Sigmoid colon (tissue), 7 donors: ENCODE measurements at places on chromosomes 12 and 14. TPM values are rescaled to one million over a fixed set of nuclear protein-coding genes. Genes with fewer than 3 reads are reported as not detected.
A peak's percentile ranks its signal among the peaks of the same experiment; 100 is the strongest.

DNA sequence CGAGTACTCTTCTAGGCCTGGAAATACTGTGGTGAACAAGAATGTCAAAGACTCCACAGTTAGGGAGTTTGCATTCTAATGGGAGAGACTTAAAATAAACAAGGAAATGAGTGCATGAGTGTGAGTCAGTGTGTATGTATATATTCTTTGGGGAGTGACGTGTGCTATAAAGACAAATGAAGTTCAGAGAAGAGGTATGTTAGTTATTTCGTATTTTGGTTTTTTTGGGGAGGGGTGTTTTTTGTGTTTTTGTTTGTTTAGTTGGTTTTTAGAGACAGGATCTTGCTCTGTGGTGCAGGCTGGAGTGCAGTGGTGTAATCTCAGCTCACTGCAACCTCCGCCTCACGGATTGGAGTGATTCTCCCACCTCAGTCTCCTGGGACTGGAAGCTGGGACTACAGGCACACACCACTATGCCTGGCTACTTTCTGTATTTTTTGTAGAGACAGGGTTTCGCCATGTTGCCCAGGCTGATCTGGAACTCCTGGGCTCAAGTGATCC is 74.3 kb downstream of the SRGAP1 start:
- no peak overlapping the region for H3K4me3 ChIP-seq
- no peaks in the 10 kb centered on the region for H3K27me3 ChIP-seq
- H3K36me3 ChIP-seq: no peaks in the 10 kb centered on the region
- H3K4me1 ChIP-seq: peaks cover 38% of the 10 kb centered on the region
- H3K27ac ChIP-seq: peak overlapping the region; percentile 43
- DNase-seq: no peak

DNA sequence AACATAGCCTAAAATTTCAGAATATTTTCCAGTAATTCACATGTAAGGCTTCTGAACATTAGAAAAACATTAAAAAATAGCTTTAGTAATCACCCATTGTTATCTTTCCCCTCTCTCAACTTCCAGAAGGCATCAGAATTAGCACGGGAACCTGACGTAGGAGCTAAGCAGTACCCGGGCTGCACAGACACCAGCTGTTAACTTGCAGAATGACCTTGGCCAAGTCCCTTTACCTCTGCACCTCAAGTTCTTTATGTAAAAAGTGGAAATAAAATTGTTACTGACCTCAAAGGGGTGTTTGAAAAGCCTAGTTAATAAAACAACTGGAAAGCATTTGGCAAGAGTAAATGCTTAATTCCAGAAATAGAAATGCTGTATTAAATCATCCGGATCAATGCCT is 7.2 kb downstream of the TPH2 start:
- no peaks in the 10 kb centered on the region for H3K4me1 ChIP-seq
- no peak overlapping the region for H3K27ac ChIP-seq
- no peaks in the 10 kb centered on the region for H3K27me3 ChIP-seq

GRCh38 chr12:113159937-113160336 is 10.4 kb downstream of the CFAP73 start:
- peaks cover 3% of the 10 kb centered on the region for H3K27me3 ChIP-seq
- no peak overlapping the region for H3K27ac ChIP-seq
- H3K4me3 ChIP-seq: no peak overlapping the region
- H3K36me3 ChIP-seq: peaks cover 36% of the 10 kb centered on the region

The FSCB gene
- not detected for total RNA-seq

DNA sequence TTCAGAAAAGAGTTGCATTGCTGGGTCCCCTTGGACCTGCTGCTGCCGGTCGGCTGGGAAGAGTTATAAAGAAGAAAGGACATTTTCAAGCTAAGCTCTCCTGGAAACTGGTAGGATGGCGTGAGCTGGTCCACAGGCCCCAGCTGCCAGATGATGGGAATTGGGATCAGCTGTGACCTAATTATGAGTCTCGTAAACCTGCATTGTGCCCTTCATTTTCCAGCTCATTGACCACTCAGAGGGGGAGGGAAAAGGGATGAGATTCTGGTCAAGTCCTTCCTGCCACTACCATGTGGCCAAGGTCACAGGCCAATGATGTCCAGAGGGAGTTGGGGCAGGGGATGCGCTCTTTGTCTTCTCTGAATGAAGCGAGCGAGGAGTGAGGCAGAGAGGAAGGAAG is 320.9 kb downstream of the NRXN3 start:
- no peak overlapping the region for H3K4me3 ChIP-seq
- no peak for DNase-seq
- H3K4me1 ChIP-seq: no peaks in the 10 kb centered on the region
- no peaks in the 10 kb centered on the region for H3K36me3 ChIP-seq
- H3K27me3 ChIP-seq: no peaks in the 10 kb centered on the region
- H3K27ac ChIP-seq: no peak overlapping the region

GRCh38 chr14:61478971-61479473 is 157.6 kb downstream of the PRKCH start:
- no peaks in the 10 kb centered on the region for H3K36me3 ChIP-seq
- H3K27ac ChIP-seq: peak overlapping the region; percentile 66
- no peak for DNase-seq
- peaks cover 6% of the 10 kb centered on the region for H3K4me1 ChIP-seq

The COX8C gene
- total RNA-seq: not detected

- no peak for DNase-seq
- no peak overlapping the region for H3K27ac ChIP-seq
- H3K36me3 ChIP-seq: no peaks in the 10 kb centered on the region
- no peaks in the 10 kb centered on the region for H3K4me1 ChIP-seq
These were observed 28.3 kb downstream of the KIF26A start for GRCh38 chr14:104166698-104167097.

DNA sequence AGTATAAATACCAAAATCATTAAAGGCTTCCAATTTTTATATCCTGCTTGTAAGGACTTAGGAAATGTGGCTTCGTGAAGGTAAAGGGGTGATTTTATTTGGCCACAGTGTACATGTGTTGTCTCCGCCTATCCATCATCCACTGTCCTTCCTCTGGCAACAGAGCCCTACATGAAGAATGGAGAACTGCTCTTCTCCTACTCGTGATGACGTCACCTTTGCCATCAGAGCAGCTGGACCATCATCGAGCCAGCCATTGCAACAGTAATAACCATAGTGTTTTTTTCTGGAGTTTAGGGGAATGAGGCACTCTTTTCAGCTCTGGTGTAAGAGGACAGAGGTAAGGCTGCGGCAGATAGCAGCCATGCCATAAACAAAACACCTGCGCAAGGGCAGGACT is 19.2 kb downstream of the ITPR2 start:
- no peaks in the 10 kb centered on the region for H3K27me3 ChIP-seq
- no peak overlapping the region for H3K27ac ChIP-seq
- no peak for DNase-seq
- H3K36me3 ChIP-seq: no peaks in the 10 kb centered on the region
- no peak overlapping the region for H3K4me3 ChIP-seq

The ISM2 gene
- total RNA-seq: 1.1 TPM

The DPPA3 gene
- total RNA-seq: not detected

GRCh38 chr14:102610968-102611811 is 18.7 kb downstream of the RCOR1 start:
- DNase-seq: no peak
- no peak overlapping the region for H3K27ac ChIP-seq
- H3K27me3 ChIP-seq: no peaks in the 10 kb centered on the region
- H3K4me1 ChIP-seq: no peaks in the 10 kb centered on the region

- H3K36me3 ChIP-seq: no peaks in the 10 kb centered on the region
- no peak overlapping the region for H3K27ac ChIP-seq
- H3K4me1 ChIP-seq: peaks cover 18% of the 10 kb centered on the region
- no peak overlapping the region for H3K4me3 ChIP-seq
These were observed 35.9 kb downstream of the PDZRN4 start for GRCh38 chr12:41224066-41224465.

DNA sequence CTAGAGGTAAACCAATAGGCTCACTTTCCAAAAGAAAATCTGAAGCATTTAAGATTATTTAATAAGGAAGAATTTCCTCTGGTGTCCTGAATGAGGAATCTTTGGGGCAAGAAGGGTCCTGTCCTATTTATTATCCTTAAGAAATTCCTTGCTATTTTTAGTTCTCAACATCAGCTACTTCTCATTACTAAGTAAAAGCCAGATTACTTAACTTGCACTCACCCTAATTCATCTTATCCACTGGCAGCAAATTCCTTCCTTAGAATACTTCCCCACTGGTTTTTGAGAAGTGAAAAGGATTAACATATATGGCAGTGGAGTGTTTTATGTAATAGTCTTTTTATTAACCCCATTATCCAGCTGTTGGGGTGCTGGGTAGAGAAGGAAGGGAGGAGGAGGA is 767.7 kb downstream of the DIO2 start:
- peak overlapping the region; percentile 55 for H3K27ac ChIP-seq
- DNase-seq: no peak
- H3K4me1 ChIP-seq: peaks cover 23% of the 10 kb centered on the region
- no peaks in the 10 kb centered on the region for H3K27me3 ChIP-seq
- H3K4me3 ChIP-seq: no peak overlapping the region
- no peaks in the 10 kb centered on the region for H3K36me3 ChIP-seq

GRCh38 chr14:81276073-81277069 is 55.6 kb upstream of the GTF2A1 start:
- H3K27me3 ChIP-seq: no peaks in the 10 kb centered on the region
- no peak overlapping the region for H3K4me3 ChIP-seq
- H3K27ac ChIP-seq: no peak overlapping the region
- H3K36me3 ChIP-seq: no peaks in the 10 kb centered on the region
- no peak for DNase-seq
- no peaks in the 10 kb centered on the region for H3K4me1 ChIP-seq

DNA sequence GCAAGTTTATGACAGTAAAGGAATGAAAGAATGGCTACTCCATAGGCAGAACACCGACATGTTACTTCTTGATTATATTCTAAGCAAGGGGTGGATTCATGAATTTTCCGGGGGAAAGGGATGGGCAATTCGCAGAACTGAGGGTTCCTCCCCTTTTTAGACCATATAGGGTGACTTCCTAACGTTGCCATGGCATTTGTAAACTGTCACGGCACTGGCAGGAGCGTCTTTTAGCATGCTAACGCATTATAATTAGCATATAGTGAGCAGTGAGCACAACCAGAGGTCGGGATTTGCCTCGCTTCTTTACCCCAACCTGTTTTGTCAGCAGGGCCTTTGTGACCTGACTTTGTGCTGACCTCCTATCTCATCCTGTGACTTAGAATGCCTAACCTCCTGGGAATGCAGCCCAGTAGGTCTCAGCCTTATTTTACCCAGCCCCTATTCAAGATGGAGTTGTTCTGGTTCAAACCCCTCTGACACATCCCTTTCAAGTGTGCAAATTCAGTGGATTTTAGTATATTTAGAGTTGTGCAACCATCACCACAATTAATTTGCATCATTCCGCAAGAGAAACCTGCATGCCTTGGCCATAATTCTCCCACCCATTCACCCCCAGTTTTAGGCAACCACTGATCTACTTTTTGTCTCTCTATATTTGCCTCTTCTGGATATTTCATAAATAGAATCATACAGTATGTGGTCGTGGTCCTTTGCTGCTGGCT is 27.4 kb downstream of the PALS1 start:
- H3K36me3 ChIP-seq: no peaks in the 10 kb centered on the region
- no peak for DNase-seq
- H3K27ac ChIP-seq: no peak overlapping the region

- peaks cover 67% of the 10 kb centered on the region for H3K4me1 ChIP-seq
- H3K36me3 ChIP-seq: no peaks in the 10 kb centered on the region
- H3K27me3 ChIP-seq: peaks cover 90% of the 10 kb centered on the region
- no peak for DNase-seq
- peak within 1 kb of the TSS; percentile 42 for H3K4me3 ChIP-seq
These were observed at the start of gene PAX9 for GRCh38 chr14:36661506-36662257. Gene PAX9, plus strand, starts transcription at chr14:36661860. Its CDS starts 230 bp downstream, at chr14:36662090.

The FNTB gene
- 10.9 TPM for total RNA-seq
